ENCODE measurements at places on chromosomes 7 and 10. TPM values are rescaled to one million over a fixed set of nuclear protein-coding genes. Genes with fewer than 3 reads are reported as not detected.

Gene HOXA3
- total RNA-seq = 1.3 TPM

Gene WEE2
- not detected for total RNA-seq

Gene CYP17A1
- not detected for total RNA-seq

Gene ZNF503
- 16.4 TPM for total RNA-seq

Gene HTR5A
- total RNA-seq = not detected

Gene GRM3
- not detected for total RNA-seq

Data from bronchial smooth muscle cell (primary cell).